ENCODE measurements at places on chromosomes 5 and 9.
A peak's percentile ranks its signal among the peaks of the same experiment; 100 is the strongest.

- no peak for DNase-seq
These were observed 475.5 kb downstream of the CETN3 start for GRCh38 chr5:89934069-89934468.

- no peak for DNase-seq
These were observed 169.4 kb upstream of the GLRA1 start for GRCh38 chr5:152094060-152094459.

- peak; percentile 87 for DNase-seq
These were observed 644 bp upstream of the CTNNAL1 start for GRCh38 chr9:109013679-109014607.

- DNase-seq: peak; percentile 94
These were observed at the start of gene RASA1 for GRCh38 chr5:87267574-87268125. Gene RASA1, plus strand, starts transcription at chr5:87267883. Its CDS starts 569 bp downstream, at chr5:87268452.

- no peak for DNase-seq
These were observed 123.2 kb downstream of the GRIA1 start for GRCh38 chr5:153613672-153614071.

DNA sequence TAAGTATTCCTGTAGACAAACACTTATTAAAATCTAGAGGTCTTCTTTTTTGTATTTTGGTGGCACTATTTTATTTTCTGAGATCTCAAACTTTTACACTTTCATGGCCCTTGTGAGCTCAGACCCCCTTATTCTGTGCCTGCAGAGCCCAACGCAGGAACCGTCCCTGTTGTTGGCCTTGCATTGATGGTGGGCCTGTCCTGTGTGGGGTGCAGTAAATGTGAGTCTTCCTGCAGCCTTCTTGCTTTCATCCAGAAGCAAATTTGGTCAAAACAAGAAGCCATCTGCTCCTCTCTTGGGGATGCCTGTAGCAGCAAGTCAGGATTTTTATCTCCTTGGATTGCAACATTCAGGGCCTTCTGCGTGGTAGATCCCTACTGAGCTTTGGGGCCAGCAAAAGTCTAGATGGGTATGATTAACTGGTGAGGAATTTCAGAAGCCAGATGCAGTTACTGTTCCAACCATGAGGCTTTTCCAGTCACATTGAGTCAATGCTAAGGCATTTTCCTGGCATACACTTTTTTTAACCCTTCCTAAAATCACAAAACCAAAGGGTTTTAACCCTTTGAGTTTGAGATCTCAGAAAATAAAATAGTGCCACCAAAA, 31.7 kb downstream of the BASP1 start:
- no peak for DNase-seq

DNA sequence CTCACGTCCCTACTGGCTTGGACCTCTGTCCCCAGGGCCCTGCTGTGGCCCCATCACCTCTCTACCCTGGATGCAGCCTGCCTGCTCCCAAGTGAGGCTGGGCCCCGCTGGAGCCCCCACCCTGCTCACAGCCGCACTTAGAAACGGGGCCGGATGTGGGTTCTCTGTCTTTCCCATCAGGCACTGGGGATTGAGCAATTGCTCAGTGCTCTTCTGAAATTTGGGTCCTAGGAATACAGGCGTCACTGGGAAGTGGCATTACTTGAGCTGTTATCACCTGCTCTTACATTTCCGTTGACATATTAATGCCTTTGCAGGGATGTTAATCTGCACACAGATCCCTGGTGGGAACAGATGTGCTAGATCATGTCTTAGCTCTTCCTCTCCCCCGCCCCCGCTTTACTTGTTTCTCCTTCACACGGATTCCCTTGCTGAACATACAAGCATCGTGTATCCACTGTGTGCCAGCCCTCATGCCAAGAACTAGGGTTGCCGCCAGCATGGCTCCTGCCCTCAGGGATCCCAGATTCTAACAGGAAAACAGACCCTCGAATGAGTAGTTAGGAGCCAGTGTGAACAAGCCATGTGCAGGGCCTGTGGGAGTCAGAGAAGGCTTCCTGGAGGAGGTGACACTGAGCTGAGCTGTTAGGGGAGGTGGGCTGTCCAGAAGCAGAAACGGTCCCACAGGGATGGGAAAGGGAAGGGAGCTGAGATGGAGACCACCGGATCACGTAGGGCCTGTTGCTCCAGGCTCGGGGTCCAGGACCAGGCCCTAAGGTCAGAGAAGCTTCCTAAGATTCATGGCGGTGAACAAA, 65.1 kb downstream of the NEK6 start:
- DNase-seq: no peak

DNA sequence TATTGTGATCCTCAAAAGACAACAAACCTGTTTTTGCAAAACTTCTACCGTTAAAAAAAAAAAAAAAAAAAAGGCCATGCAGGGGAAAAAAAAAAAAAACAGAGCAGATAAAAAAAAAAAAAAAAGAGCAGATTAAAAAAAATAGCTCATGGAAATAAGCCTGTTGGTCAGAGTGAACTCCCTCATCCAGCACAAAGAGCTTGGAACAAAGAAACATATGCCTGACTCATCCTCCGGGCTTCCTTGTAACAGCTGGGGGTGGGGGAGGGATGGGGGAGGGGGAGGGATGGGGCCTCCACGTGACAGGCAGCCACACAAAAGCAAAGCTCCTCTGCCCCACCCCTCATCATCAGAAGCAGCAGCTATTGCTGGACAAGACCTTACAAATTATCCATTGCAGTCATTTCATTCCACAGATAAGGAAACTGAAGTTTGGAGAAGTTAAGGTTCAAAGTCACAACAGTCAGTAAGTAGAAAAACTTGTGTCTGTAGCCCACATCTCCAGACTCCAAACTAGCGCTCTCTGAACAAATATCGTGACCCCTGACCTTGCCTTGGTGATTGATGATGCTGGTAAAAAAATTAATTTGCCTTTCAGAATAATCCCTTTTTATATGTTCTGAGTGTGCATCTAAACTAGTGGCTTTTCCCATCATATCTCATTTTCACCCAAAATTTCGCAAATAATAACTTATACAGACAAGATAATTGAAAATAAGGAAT, 38.9 kb downstream of the SLC35D2 start:
- DNase-seq: peak; percentile 17

GRCh38 chr9:69293156-69293555, 31.9 kb upstream of the ENTREP1 start:
- no peak for DNase-seq

- DNase-seq: no peak
These were observed 7.1 kb upstream of the RNF145 start for GRCh38 chr5:159216454-159216853.

DNA sequence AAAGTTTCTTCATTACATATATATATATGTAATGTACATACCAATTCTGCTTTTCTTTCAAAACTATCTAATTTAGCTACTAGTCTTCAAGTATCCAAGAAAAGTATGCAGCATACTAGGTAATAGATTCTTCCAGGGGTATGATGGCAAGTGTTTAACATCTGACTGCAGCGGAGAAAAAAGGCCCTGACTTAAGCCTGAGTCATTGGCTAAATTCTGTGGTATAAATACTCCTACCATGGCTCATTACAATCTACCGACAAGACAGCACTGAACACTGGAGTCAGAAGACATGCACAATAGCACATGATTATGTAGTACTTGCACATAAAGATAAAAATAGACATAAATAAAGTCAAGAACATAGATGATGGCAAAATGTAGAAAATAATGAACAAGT, 439.9 kb downstream of the BRINP1 start:
- DNase-seq: no peak

GRCh38 chr5:157324237-157324636, 58.3 kb downstream of the CYFIP2 start:
- no peak for DNase-seq

DNA sequence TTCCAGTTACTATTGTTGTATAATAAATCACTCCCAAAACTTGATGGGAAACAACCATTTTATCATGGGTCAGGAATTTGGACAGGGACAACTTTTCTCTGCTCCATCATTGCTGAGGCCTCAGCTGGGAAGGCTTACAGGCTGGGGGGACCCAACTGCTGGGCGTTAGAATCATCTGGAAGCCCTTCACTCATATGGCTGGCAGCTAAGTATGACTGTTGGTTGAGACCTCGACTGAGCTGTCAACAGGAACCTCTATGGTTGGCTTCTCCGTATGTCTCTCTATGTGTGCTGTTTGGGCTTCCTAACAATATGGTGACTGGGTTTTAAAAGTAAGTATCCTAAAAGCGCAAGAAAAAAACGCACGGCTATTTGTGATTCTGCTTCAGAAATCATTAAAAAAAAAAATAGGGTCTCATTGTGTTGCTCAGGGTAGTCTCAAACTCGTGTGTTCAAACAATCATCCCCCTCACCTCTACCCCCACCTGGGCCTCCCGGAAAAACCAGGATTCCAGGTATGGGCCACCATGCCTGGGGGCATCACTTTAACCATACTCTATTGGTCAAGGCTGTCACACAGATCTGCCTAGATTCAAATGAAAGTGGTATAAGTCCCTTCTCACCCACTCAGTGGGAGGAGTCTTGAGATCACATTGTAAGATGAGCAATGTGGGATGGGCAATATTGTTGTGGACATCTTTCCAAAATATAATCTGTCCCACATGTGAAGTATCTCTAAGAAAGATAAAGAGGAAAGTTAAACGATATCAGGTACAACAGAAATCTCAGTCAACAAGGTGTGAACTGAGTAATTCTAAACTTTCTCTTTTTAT, 15.2 kb downstream of the FNBP1 start:
- DNase-seq: no peak

- no peak for DNase-seq
These were observed 14.4 kb downstream of the F2RL2 start for GRCh38 chr5:76608833-76609232.

DNA sequence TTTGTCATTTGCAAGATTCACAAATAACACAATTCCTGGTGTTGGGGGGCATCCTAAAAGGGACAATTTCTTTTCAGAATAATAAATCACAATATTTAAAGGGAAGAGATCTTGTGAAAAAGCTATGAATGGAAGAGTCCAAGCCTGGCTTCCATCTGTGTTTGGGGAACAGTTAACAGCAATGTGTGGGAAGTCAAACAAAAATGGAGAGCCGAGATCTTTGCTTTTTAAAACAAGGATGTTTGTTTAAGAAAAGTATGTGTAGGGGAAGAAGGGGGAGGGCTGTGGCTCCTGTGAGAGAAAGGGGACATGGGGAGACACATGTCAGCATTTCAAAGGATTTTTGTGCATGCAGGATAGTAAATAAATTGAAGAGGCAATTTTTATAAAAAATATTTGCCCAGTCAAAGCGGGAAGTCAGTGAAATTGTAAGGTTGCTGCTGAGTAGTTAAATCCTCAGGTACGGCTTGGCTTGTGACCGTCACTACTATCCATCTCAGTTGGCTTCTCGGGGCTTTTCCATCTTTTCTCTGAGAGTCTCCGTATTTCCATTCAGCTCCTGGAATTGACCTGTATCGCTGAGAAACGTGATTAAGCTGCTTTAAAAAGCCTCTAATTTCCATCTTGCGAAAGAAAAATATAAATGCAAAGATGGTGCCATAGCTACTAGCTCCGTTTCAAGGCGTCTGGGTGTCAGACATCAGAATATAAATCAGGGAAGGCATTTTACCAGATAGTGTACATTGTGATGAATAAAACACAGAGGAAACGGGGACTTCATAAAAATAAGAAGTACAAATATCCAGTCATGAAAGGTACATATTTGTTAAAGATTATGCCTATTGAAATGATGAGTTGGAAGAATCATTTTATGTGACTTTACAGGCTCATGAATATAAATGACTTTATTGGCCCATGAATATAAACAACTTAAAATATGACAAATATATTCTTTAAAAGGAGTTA, 52.9 kb upstream of the VCAN start:
- no peak for DNase-seq

GRCh38 chr5:120769312-120769872, 305.3 kb downstream of the PRR16 start:
- DNase-seq: no peak

DNA sequence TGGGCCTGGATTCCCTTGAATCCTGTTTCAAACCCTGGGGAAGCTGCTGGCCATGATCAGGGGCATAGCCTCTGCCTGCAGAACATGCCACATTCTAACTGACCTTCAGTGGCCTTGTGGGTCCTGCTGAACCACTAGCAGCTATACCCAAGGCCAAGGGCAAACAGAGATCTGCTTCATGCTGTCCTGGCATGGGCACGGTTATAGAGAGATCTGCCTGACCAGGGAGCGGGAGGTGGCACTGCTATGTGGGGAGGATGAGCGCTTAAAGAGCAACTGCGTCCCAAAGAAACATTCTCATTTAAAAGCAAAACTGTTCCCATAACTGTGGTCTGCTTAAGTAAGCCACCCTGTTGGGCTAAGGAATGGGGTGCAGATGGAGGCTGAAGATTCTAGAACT, 36.5 kb upstream of the SYNPO start:
- no peak for DNase-seq

DNA sequence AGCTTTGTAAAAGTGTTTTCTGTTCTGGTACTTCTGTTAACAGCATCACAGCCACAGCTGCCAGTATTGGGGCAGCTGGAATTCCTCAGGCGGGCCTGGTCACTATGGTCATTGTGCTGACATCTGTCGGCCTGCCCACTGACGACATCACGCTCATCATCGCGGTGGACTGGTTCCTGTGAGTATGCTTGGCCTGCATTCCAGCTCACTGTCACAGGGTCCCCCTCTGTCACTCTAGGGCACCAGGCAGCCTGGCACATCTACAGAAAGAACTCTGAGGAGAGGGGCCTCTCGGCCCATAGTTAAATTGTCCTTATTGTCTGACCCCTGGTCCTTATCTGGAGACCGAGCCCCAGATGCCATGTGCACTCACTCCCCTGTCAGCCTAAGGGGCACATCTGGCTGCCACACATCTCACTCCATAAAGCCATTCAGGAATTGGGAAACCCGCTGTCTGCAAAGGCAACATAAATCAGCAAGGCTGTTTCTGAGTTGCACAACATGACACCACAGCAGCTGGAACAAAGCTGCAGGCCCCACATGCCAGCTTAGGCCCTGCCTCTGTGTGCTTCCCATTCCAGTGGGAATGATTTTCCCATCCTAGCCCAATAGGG, 77.5 kb downstream of the SLC1A3 start:
- DNase-seq: no peak

DNA sequence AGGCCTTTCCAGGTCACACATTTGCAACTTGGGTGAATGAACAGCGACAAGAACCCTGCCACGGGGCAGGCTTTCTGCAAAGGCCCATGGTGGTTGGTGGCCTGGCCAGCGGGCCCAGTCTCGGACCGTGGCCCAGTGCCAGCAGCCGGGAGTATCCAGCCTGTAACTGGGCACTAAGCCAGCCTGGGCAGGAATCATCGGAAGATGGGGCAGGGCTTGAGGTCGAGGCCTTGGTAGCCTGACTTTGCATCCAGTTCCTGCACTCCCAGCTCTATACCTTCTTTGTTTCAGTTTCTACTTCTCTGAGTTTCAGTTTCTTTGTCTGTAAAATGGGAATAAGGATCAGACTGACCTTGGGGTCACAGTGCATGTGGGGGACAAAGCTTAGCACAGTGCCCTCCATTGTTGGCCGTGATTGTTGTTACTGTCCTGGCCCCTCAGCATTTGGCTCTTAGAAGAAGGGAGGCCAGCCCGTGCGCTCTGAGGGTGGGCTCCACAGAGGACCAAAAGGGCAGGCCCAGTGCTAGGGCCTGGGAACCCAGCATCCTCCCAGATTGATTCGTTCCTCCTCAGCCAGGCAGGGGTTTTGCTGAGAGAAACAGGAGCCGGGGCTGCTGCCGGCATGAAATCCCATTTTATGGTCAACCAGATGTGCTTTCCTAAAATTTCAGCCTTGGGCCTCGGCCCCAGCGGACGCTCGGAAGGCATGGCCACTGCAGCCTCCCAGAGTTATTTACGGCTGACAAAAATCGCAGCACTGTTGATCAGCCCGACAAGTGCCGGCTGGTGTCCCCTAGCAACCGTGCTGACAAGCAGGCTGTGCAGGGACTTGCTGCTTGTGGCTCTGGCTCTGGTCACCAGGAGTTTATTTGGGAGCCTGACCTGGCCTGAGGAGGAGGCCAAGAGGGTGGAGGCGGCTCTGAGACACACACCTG, 43.6 kb downstream of the JADE2 start:
- no peak for DNase-seq

GRCh38 chr5:179497636-179498340, 52.6 kb upstream of the RUFY1 start:
- no peak for DNase-seq
